ENCODE measurements at places on chromosomes 1 and 21.

GRCh38 chr1:246786606-246787238 is 62.5 kb downstream of the SCCPDH start:
- DNase-seq = no peak

- no peak for DNase-seq
Measured at GRCh38 chr1:108200687-108201051, 526 bp upstream of the SLC25A24 start.

DNA sequence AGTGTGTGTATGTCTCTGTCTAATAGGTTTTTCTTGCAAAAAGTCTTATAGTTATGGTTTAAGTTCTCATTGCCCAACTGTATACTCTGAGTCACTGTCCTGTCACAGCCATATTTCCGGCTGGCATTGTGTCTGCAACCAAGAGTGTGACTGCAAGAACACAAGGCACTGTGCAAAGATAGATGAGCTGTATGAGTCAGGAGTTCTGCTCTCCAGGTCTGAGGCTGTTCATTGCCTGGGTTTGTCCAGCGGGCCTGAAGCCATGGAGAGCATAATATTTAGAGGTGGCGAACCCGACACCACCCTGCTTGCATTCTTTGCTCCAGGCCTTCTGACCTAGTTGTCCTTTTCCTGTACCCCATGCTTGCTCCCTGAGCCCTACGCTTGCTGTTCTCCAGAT is 50.9 kb upstream of the CNIH3 start:
- no peak for DNase-seq

GRCh38 chr1:13703558-13704490 is 3.8 kb downstream of the PRDM2 start:
- DNase-seq = no peak

GRCh38 chr1:33220676-33221384 is 35.5 kb upstream of the ZNF362 start:
- DNase-seq = no peak

- DNase-seq = peak; percentile 79
Measured at GRCh38 chr1:182789138-182790076, at the start of gene NPL. TSS of gene NPL (plus strand) at chr1:182789773. CDS start at chr1:182794372, 4,599 bp downstream.

- DNase-seq = no peak
Measured at GRCh38 chr1:153677718-153678518, 570 bp upstream of the NPR1 start.

- DNase-seq = no peak
Measured at GRCh38 chr1:187509091-187509490, 680.3 kb downstream of the PLA2G4A start.

DNA sequence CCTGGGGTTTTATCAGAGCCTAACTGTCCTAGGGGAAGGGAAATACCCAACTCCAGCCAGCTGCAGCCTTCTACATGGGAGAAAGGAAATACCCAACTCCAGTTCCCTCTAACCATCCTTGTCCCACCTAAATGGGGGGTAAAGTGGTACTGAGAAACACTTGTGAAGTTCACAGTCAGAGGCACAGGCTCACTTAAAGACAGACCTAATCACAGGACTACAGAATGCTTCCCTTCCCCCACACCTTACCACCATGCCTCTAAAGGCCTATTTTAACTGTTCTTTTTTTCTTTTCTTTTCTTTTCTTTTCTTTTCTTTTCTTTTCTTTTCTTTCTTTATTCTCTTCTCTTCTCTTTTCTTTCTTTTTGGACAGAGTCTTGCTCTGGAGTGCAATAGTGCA is 324.6 kb downstream of the SPATA17 start:
- no peak for DNase-seq

- DNase-seq = no peak
Measured at GRCh38 chr1:45843474-45843905, 40.1 kb downstream of the MAST2 start.

DNA sequence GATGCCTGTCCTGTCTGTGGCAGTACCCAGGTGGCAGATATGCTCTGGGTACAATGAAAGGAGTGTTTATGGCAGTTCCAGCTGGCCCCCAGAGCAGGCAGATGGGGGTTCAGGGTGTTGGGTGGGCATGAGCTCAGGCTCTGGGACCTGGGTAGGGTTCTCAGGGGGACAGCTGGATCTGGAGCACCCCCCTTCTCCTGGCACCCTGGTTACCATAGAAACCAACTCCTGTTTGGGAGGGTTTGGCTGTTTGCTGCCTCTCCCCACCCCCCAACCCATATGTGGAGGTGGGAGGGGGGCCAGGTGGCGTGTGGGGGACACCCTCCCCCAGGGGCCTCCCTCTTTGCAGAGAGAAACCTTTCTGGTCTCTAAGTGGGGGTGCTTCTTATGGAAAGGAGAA is 7.1 kb downstream of the FOXO6 start:
- DNase-seq = no peak

DNA sequence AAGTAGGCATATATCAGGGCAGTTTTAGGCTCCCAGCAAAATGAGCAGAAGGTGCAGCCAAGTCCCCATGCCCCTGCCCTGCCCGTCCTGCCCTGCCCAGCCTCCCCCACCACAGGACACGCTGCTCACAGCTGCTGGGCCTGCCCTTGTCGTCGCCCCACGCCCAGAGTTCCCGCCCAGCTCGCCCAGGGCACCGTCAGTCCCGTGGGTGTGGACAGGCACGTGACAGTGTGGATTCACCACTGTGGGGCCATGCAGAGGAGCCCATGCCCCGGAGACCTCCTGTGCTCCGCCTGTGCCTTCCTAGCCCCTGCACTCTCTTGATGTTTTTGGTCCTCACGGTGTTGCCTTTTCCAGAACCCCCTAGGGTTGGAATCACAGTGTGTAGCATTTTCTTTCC is 7.0 kb downstream of the FAAP20 start:
- DNase-seq = no peak

- no peak for DNase-seq
Measured at GRCh38 chr1:30883389-30884172, 25.0 kb downstream of the SDC3 start.

- DNase-seq = no peak
Measured at GRCh38 chr1:244106837-244107493, 55.9 kb downstream of the ZBTB18 start.

GRCh38 chr1:239311331-239311730 is 75.0 kb upstream of the CHRM3 start:
- no peak for DNase-seq

GRCh38 chr21:38679534-38679933 is 126.2 kb upstream of the ETS2 start:
- DNase-seq = no peak

DNA sequence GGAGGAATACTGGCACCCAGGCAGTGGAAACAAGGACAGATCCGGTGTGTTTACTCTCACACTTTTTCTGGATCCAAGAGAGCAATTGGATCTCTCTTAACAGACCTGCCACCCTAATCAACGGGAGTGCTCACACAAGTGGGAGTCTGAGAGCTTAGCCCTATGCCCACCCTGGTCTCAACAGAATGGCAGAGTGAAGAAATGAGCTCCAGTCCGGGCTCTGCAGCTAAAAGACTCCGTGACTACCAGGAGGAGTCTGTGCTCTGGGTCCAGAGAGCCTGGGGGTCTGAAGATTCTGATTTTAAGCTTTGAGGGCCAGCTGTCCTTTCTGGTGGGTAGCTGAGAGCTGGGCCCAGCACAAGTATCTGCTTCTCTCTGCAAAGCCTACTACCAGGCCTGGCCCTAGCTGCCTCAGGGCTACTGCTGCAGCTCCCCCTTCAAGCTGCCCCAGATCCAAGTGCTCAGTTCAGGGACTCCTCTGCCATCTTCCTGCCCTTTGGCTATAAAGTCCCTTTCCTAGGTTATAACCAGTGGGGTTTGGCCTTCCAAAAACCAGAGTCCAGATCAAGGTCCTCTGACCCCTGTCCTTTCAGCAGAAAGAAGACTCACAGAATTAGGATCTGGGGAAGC is 3.9 kb downstream of the S100A9 start:
- no peak for DNase-seq

GRCh38 chr1:110060034-110060661 is 10.3 kb downstream of the ALX3 start:
- DNase-seq = no peak

- DNase-seq = no peak
Measured at GRCh38 chr21:37642493-37642892, 273.8 kb downstream of the KCNJ6 start.

DNA sequence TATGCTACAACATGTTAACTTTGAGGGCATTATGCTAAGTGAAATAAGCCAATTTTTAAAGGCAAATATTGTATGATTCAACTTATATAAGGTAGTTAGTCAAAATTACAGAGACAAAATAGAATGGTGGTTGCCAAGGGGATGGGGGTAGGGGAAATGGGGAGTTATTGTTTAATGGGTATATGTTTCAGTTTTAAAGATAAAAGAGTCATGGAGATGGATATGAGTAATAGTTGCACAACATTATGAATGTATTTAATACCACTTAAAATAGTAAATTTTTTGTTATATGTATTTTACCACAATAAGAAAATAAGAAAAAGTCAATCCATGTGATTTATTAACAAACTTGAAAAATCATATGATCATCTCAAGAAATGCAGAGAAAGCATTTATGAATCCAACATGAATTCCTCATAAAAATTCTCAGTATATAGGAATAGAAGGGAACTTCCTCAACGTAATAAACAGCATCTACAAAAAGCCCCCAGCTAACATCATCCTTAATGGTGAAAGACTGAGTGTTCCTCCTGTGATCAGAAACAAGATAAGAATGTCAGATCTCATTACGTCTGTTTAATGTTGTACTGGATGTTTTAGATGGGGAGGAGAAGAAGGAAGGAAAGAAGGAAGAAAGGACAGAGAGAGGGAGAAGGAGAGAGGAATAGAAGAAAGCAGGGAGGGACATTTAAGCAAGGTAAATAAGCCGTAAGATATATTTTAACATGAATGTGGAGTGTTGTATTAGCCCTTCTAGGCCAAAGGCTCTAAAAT is 6.7 kb upstream of the TSEN15 start:
- no peak for DNase-seq

DNA sequence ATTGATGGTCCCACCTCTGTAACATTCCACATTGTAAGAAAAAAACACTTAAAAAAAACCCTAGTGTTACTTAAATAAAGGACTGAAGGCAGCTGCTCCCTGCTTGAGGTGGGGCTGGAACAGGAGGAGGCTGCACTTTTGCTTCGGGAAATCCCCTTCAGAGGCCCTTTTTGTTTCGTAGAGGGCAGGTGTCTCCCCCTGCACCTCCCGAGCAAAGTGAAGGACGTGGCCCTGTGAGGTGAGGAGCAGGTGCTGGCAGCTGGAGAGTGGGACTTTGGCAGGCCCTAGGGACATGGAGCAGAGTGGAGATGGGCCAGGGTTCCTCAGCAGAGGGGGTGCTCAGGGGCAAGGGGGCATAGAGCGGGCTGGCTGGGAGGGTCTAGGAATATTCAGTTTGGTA is 33.4 kb upstream of the WNT4 start:
- DNase-seq = no peak

DNA sequence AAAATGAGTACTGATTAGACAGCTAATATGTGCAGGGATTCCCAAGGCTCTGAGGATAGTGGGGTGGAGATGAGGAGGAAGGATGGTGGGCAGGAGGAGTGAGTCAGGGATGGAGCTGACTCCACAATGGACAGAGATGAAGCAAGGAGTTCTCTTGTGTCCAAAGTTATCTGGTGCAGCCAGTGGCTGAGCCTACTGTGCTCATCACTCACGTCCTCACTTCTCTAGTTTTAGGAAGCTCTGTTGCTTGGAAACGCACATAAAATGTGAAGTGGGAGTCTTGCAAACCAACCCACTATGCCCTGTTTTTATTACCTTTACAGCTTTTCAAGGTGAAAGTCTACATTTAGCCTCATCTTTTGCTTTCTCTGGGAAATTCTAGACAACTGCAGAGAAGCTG is 36.5 kb upstream of the SAMD13 start:
- DNase-seq = no peak

DNA sequence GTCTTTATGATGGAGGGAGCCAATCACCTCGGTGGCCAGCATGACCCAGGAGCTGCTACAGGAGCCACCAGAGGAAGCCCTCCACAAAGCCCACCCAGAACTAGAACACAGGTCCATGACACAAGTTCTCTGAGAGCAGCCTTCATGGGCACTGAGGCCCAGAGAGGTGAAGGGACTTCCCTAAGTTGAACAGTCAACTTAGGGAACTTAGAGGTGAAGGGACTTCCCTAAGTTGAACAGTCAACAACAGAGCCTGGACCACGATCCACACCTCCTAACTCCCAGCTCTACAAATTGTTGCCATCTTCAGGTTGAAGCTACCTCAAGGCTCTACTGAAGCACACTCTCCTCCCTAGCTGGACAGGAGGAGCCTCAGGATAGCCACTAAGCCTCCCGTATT is 132.7 kb downstream of the CCDC185 start:
- no peak for DNase-seq

DNA sequence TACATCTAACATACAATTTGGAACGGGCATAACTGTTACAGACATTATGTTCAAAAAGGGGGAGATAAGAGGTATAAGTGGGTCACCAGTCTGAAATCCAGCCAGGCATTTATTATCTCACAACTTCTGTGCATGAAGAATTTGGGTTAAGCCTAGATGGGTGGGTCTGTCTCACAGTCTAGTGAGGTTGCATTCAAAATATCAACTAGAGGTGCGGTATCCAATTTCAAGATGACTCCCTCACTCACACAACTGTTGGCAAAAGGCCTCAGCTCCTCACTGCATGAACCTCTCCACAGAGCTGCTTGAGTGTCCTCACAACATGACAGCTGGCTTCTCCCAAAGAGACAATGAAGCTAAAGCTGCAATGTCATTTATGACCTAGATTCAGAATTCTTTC is 4.7 kb downstream of the AUNIP start:
- no peak for DNase-seq

- DNase-seq = no peak
Measured at GRCh38 chr1:31980835-31981455, 32.7 kb upstream of the KHDRBS1 start.

DNA sequence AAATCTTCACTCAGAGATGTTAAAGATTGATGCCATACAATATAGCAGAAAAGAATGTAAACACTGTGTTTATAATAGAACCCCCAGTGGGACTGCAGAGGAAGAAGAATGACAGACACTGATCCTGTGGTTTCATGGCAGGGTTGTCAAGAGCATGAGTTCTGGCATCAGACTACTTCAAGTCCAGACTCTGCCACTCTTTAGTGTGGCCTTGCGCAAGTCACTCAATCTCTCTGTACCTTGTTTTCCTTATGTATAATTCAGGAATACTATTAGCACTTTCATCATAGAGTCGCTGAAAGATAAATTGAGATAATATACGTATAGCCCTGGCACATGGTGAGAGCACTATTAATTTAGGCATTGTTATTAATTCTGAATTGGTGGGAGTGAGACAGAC is 38.5 kb upstream of the BCL9 start:
- DNase-seq = no peak

Data from activated gamma-delta T cell (primary cell).